SHP77 treated with DMSO at 0.1 percent for 48 hours (cell line): ENCODE measurements at places on chromosomes 2 and 18.

DNA sequence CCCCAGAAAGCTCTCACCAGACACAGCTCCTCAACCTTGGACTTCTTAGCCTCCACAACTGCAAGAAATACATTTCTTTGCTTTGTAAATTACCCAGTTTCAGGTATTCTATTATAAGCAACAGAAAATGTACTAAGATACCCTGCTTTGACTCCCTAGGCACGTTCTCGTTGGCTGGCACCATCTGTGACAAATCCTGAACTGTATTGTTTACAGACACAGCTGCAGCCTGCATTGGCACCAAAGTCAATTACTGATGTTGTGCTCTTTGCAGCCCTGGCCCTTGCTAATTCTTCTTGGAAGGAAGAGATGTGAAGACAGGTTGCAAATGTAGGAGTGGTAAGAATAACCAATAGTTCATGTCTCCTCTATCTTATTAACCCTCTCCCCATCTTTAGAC is 72.7 kb upstream of the FAM136A start:
- no peak for DNase-seq

DNA sequence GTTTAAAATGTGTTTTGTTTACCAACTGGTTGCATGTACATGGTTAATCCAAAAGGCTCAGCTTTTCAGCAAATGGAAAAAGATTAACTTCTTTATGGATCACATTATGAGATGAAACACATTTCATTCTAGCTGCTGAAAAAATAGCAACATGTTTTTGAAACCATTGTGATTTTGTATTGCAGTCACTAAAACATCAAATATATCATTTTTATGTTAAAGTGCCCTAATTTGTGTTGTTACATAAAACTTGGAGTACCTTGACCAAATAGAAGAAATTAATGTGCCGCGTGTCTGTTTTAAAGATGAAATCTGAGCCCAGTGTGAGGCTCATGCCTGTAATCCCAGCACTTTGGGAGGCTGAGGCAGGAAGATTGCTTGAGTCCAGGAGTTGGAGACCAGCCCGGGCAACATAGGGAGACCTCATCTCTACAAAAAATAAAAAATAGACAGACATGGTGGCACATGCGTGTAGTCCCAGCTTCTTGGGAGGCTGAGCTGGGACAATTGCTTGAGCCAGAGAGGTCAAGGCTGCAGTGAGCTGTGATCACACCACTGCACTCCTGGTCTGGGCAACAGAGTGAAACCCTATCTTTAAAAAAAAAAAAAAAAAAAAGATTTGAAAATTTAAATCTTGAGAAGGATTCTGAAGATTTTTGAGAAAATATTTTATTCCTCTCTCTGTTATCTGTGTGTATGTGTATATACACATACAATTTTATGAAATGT is 96.6 kb downstream of the FMNL2 start:
- DNase-seq, result no peak

- DNase-seq, result no peak
These were observed 1.5 kb downstream of the ODC1 start for GRCh38 chr2:10446631-10447030.

DNA sequence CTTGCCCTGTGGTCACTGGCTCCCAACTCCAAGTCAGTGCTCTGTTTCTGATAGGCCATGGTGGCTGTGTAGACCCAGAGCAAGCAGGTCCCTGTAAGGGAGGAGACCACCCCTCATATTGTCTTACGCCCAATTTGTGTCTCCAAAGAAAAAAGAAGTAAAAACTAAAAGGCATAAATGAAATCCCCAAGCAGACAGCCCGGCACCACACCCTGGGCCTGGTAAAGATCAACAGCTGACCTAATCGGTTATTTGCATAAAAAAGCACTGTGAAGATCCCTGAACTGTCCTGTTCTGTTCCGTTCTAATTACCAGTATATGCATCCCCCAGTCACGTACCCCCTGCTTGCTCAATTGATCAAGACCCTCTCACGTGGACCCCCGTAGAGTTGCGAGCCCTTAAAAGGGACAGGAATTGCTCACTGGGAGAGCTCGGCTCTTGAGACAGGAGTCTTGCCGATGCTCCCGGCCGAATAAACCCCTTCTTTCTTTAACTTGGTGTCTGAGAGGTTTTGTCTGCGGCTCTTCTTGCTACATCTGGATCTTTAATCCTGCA is 364.1 kb upstream of the HS6ST1 start:
- DNase-seq, result no peak

DNA sequence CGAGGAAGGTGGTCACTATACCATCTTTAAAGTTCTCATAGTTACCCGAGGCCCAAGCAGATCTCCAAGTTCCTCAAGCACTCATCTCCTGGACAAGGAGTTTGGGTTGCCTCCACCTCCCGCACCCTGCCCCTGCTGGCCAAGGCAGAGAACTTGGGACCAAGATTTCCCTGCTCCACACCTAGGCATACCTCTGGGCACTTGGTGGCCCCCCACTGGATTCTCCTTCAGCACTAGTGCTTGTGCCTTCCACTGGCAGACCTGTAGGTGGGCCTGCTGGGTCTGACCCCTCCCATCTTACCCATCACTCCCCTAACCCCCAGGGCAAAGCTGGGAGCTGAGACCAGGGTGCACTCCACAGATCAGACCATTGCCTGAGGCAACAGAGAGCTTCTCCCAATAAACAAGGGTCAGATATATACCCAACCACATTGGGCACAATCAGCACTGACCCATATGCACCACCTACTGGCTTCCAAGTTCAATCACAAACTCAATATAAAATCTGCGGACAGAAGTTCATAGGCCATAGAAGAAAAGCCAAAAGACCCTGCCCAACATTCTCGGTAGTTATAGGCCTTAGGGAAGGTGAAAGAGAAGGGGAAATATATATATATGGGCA is 244.2 kb downstream of the EXOC6B start:
- DNase-seq, result no peak

DNA sequence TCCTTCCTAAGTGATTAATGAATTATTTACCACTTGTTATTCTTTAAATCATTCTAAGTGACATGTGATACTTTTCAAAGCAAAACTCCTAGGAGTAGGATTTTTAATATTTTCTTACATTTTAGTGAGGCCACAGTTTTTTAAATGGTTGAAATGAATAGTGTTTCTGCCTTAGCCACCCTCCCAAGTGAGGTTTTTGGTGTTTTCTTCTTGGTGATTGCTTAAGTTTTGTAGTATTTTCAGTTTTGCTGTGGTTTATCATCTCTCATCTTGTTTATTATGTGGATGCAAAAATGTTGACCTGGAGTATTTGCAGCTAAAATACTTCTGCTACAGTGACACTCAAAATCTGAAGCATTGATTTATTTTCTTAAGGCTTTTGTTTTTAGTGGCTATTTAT is 9.8 kb downstream of the AFTPH start:
- DNase-seq, result no peak

DNA sequence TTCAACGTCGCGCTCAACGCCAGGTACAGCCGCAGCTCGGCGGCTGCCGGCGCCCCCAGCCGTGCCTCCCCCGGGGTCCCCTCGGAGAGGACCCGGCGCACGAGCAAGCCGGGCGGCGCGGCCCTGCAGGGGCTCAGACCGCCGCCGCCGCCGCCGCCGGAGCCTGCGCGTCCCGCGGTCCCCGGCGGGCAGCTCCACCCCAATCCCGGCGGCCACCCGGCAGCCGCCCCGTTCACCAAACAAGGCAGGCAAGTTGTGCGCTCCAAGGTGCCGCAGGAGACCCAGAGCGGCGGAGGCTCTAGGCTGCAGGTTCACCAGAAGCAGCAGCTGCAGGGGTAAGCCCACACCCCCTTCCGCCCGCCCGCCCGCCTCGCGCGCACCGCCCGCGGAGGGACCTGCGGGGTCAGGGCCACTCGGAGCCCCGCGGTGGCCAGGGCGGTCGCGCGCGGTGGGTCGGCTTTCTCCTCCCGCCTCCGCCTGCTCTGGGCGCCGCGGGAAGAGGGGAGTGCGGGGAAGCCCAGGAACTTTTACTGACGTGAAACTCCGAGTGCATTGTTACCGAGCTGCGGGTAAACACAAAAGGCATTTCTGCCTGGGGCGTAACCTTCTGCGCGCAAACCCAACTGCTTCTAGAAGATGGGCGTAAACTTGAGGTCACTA is 861 bp downstream of the LTBP1 start:
- no peak for DNase-seq

DNA sequence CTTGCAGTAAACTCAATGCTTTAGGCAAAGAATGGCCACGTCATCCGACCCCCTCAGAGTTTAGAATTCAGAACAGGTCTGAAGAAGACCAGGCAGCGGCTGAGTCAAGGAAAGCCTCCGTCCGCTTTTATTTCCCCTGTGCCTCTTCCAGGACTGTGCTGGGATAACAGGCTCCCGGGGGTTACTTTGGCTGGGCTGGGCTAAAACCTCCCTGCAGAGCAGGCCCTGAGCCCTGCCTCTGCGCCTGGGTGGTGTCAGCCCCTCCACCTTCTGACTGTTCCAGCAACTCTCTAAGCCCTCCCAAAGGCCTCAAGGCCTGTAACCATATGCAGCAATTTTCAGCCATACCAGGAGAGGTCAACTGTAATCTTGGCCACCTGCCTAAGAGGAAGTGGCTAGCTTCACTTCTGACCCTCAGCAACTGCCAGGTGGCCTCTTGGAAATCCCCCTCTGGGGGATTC is 166.5 kb downstream of the RPIA start:
- DNase-seq, result no peak

DNA sequence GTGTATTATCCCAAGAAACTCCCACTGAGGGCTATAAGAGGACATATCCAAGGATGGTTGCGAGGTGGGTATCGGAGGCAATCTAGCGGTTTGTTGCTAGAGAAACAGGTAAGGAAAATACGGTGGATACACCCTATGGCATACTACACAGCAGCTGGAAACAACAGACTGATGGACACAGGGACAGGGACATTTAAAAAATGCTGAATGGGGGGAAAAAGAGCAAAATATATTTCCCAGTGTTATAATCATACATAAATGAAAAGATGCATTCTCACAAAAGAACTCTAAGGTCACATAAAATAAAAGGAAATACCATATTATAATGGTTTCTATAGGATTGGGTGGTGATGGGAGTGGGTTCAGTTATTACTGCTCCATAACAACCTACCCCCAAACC is 95.9 kb downstream of the SMC6 start:
- DNase-seq, result no peak

GRCh38 chr18:58407649-58408407 is 221.1 kb downstream of the ALPK2 start:
- DNase-seq, result no peak

DNA sequence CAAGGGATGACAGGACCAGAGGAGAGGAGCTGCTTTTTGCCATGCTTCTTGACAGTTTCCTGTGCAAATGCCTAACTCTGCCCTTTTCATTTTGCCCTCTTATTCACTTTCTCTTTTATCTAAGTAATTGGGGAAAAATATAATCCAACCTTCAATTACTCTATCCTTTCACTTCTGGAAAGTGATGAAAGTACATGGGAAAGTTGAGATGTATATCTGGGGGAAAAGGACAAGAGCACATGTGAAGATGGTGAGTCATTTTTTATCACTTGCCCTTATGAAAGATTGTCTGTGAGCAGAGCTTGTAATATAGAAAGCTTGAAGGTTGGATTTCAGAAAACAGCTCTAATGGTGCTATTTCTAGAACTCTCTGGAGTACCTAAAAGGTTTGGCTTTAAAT is 1070.7 kb downstream of the CNTNAP5 start:
- DNase-seq, result no peak

- DNase-seq, result no peak
These were observed 188.3 kb downstream of the ZNF516 start for GRCh38 chr18:76306685-76307292.

- no peak for DNase-seq
These were observed 23.4 kb upstream of the KCNK3 start for GRCh38 chr2:26668856-26669750.

DNA sequence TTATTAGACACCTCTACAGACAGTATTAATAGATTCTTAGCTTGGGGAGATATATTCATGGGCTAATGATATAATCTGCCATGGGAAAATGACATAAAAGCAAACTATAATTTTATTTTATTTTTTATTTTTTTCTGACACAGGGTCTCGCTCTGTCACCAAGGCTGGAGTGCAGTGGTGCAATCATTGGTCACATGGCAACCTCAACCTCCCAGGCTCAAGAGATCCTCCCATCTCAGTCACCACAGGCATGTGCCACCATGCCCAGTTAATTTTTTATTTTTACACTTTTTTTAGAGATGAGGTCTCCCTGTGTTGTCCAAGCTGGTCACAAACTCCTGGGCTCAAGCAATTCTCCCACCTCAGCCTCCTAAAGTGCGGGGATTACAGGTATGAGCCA is 39.3 kb downstream of the RTN4 start:
- DNase-seq, result no peak

GRCh38 chr2:165141601-165142354 is 62.1 kb downstream of the SCN3A start:
- no peak for DNase-seq

GRCh38 chr2:135916207-135916606 is 40.0 kb upstream of the MCM6 start:
- DNase-seq, result no peak

DNA sequence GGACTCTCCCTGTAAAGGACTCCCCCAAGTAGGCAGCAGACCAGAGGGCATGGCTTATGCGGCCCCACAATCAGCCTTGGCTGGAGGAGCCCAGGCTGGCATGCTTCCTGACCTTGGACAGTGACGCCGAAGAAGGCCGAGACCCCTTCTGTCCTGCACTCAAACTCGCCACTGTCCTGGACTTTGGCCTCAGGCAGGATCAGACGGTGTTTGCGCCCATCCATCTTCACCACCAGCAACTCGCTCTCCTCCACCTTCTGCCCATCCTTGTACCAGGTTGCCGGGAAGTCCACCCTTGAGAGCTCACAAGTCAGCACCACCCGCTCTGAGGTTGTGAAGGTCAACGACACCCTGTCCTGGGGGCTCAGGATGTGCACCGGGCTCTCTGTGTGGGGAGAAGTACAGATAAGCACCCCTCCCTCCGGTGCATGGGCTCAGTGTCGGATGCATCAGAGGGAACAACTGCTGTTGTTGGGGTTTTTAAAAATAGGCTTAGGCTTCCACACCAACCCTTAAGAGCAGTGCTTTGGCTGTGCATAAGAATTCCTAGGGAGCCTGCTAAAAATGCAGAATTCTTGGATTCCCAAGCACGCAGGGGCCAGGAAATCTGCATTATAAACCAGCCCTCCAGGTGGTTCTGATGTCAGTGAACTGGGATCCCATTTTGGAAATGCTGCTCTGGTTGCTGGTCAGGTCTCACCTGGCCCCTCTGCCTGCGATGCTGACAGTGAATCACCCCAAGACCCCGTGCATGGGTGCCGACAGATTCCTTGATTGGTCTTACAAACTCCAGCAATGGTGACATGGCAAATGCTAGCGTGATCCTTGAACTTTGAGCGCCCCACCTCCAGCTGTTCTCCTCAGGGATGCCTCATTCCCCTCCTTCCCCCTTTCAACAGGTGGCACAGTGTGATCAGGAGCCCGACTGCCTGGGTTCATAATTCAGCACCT is 5.9 kb downstream of the OBSL1 start:
- no peak for DNase-seq

DNA sequence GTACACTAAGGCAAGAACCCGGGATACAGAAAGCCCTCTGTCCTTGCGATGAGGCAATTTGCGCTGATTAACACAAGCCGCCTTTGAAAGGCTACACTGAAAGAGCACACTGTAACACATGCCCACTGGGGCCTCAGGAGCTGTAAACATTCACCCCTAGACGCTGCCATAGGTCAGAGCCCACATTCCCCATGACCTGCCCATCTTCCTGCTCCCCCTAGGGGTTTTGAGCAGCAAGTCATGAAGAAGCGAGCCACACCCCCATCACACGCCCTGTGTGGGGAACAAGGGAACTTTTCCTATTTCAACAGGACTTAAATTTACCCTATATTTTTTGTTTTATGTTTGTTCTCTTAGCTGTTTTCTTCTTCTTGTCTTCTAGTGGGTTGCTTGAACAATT is 47.8 kb upstream of the SLC4A10 start:
- DNase-seq, result no peak
